NCI-H1417 treated with DMSO at 0.1 percent for 48 hours (cell line): ENCODE measurements at places on chromosomes 2 and 18.

GRCh38 chr2:224174990-224175389, 135.9 kb upstream of the SERPINE2 start:
- no peak for DNase-seq

GRCh38 chr2:6771634-6772611, 93.8 kb downstream of the CMPK2 start:
- no peak for DNase-seq

GRCh38 chr2:46847185-46847710, 68.4 kb downstream of the MCFD2 start:
- no peak for DNase-seq

GRCh38 chr2:19873014-19873413, 28.8 kb downstream of the TTC32 start:
- DNase-seq: no peak

GRCh38 chr2:182911813-182912517, 45.5 kb upstream of the FRZB start:
- DNase-seq: no peak

DNA sequence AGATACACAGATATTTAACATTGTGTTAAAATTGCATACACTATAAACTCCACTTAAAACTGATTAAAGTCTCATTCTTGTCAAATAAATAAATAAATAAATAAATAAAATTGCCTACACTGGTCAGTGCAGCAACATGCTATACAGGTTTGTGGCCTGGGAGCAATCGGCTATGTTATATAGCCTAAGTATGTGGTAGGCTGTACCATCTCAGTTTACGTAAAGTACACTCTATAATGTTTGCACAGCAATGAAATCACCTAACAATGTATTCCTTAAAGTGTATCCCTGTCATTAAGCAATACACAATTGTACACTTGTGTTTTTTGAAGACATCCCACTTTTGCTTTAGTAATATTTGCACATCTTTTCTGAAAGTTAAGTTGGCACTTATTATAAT, 337.7 kb upstream of the SETBP1 start:
- DNase-seq: no peak

- DNase-seq: no peak
Observed at GRCh38 chr2:60832621-60833020, 48.8 kb upstream of the REL start.

- no peak for DNase-seq
Observed at GRCh38 chr2:8893978-8894820, 56.8 kb upstream of the KIDINS220 start.

GRCh38 chr2:156215656-156216055, 116.9 kb downstream of the NR4A2 start:
- DNase-seq: no peak

GRCh38 chr2:145854039-145854755, 1334.3 kb upstream of the ZEB2 start:
- DNase-seq: no peak

- DNase-seq: no peak
Observed at GRCh38 chr2:24359129-24360049, 947 bp downstream of the ITSN2 start.

- no peak for DNase-seq
Observed at GRCh38 chr2:118348380-118349034, 260.2 kb downstream of the INSIG2 start.

DNA sequence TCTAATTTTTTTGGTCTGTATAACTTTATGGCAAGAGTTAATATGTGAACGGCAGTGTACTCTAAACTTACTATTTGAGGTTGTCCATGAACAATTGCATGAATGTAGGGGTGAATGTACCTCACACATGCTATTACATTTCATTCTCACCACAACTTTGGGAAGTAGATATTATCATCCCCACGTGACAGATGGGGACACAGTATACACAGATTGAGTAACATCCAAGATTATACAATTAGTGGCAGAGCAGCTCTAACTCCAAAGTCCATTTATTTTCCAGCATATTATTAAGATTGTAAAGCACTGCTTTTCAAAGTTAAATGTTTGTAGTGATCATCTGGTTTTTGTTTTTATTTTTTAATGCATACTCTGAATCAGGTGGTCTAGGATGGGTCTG, 622.1 kb upstream of the ZEB2 start:
- DNase-seq: no peak

DNA sequence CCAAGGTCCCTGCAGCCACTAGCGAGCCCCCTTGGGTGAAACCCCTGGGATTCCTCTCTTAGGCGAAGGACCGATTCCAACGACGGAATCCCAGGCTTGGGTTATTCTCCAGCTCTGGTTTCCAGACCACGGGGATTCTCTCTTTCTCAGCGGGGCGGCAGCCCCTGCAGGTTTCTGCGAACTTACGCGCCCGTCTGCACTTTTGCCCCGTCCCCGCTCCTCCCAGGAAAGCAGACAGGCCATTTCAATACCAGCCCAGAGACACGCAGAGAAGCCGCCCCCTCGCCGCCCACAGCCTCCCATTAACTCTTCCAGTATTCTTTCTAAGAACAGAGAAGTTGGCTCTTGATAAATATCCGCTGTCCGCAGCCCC, 1.2 kb downstream of the CBLN2 start:
- no peak for DNase-seq

DNA sequence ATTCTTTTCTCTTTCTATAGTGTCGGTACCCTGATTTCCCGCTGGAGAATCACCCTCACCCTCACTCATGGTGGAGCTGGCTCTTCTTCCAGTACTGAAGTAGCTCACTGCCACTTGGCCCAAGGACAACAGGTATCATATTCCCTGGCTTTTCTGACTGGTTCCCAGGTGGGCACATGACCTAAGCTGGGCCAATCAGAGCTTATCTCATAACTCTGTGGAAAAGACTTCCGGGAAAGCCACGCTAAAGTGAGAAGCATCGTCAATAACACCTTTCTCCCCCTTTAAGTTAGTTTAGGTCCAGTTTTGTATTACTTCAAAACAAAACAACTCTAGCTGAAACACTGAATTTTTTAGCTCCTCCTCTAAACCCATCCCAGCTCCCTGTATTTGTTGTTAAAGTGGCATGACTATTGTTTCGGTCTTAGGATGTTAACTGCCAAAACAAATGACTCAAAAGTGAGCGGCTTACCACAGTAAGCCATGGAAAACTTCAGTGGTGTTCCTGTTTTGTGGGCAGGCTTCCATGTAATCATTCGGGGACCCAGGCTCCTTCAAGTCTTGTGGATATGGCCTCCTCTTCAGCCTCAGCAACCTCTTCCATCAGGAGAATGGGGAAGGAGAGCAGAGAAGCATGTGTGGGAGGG, 137.4 kb upstream of the DLX2 start:
- DNase-seq: no peak

DNA sequence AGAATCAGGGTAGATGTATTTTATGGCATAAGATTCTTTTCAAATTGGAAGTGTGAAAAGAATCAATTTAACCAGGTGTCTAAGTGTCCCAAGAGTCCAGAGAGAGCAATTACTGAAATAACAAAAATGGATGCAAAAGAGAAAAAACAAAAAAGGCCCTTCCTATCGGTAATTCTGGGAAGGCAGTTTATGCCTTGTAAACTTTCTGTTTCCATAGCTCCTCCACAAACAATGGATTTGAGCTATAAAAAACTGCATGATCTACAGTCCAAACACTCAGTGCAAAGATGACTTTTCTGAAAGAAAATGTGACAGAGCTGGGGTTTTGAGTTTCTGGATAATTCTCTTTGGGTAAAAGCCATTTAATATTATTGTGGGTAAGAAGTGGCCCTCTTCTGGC, 366.1 kb downstream of the EN1 start:
- no peak for DNase-seq

DNA sequence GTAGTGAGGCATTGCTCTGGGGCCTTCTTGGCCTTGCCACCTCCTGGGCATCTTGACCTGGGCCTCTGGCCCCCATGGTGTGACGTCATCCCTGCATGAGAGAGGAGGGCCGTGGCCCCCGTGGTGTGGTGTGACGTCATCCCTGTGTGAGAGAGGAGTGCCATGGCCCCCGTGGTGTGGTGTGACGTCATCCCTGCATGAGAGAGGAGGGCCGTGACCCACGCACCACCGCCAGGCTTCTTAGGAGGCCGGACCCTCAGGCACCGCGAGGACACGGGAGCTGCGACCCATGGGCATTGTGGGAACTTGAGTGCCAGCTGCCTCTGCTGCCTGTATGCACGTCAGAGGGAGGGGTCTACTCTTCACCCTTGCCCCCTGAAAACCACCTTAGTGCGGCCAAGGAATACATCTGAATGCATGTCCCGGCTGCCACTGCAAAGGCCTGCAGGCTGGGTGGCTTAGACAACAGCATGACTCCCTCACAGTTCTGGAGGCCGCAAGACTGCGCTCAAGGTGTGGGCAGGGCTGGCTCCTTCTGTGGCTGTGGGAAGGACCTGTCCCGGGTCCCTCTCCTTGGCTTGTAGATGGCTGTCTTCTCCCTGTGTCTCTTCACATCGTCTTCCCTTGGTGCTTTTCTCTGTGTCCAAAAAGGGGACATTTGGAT, 20.8 kb upstream of the OTOS start:
- no peak for DNase-seq

GRCh38 chr2:8118940-8119781, 562.7 kb upstream of the ID2 start:
- DNase-seq: no peak

DNA sequence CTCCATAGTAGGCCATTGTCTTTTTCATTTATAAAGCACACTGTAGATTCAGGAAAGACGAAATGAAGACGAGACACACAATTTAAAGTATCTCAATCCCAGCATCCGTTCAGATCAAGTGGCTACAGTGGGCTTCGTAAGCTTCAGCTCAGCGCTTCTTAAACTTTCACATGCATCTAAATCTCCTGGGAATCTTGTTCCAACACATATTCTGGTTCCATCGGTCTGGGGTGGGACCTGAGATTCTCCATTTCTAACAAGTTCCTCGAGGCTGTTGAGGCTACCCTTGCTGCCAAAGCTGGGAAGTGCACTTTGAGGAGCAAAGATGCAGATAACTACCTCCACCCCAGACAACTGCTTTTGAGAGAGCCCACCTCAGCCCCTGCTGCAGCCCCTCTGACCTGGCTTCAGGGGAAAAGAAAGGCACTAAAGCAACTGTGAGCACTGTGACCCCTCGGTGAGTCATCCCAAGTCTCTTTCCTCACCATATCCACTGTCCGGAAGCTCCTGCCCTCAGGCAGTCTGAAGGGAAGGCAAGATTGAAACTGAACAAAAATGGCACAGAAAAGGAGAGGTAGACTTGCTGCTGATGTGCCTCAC, 201.1 kb upstream of the FBXO11 start:
- no peak for DNase-seq

GRCh38 chr2:9214873-9215272, 8.3 kb downstream of the ASAP2 start:
- no peak for DNase-seq

DNA sequence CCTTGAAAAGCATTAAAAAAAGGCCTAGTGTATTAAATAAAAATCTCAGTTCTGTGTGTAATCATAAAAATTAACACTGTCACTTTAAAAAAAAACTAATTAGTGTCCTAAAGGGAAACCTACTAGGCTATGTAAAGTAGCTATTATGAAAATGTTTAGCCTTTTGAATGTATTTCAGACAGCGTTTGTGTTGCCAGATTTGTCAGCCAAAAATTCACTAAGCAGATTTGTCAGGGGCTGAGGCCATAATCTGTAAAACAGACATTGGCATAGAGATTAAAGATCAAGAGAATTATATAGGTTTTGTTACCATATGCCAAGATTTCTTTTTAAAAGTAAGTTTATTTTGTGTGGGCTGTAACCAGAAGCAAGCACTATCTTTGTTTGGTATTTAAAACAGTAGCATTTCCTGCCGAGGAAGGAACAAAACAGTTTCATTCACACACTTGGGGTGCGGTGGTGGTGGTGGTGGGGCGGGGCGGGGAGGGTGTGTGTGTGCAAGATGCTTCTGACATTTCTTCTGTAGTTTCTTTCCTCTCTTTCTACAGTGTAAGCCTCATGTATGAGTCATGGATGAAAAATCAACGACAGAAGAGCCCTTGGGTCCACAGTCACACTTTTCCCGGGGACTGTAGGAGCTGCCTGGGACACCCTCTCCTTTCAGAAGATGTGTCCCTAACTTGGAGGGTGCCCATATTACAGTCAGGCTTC, 328.5 kb upstream of the FANCL start:
- no peak for DNase-seq

GRCh38 chr2:115285416-115285815, 843.0 kb downstream of the DPP10 start:
- DNase-seq: no peak

DNA sequence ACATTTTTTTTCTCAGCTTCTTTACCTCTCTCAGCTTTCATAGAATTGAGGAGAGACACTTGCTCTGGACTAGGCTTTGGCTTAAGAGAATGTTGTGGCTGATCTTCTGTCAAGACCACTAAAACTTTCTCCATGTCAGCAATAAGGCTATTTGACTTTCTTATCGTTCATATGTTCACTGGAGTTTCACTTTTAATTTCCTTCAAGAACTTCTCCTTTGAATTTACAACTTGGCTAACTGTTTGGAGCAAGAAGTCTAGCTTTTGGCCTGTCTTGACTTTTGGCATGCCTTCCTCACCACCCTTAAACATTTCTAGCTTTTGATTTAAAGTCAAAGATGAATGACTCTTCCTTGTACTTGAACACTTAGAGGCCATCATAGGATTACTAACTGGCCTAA, 104.4 kb upstream of the SLC39A10 start:
- no peak for DNase-seq

- DNase-seq: no peak
Observed at GRCh38 chr2:63486861-63487290, 101.4 kb downstream of the WDPCP start.

DNA sequence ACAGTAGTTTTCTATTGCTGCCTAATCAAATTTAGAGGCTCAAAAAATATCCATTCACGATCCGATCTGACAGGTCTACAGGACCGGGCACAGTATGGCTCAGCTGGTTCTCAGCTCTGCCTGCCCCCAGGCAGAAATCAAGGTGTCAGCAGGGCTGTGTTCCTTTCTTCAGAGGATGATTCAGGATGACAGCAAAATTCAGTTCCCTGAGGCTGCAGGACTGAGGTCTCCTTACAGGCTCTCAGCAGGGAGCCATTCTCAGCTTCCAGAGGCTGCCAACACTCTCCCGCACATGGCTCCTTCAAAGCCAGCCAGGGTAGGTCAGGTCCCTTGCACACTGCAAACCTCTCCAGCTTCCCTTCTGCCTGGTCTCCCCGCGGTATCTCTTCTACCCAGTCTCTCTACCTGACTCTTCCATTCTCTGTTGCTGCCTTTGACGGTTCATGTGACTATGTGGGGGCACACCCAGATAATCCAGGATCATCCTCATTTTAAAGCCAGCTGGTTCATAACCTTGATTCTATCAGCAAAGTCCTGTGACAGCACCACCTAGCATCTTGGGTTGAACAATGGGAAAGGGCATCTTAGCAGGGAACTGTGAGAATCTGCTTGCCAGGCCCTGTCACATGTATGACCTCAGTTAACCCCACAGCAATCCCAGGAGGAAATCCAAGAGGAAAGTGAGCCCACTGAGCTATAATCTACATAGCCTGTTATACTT, 50.4 kb downstream of the UXS1 start:
- DNase-seq: no peak

- no peak for DNase-seq
Observed at GRCh38 chr2:229650901-229651300, 63.5 kb downstream of the DNER start.
